ENCODE measurements at places on chromosomes 6 and 20.

GRCh38 chr6:3797231-3798054 is 45.9 kb upstream of the PXDC1 start:
- no peak for DNase-seq

DNA sequence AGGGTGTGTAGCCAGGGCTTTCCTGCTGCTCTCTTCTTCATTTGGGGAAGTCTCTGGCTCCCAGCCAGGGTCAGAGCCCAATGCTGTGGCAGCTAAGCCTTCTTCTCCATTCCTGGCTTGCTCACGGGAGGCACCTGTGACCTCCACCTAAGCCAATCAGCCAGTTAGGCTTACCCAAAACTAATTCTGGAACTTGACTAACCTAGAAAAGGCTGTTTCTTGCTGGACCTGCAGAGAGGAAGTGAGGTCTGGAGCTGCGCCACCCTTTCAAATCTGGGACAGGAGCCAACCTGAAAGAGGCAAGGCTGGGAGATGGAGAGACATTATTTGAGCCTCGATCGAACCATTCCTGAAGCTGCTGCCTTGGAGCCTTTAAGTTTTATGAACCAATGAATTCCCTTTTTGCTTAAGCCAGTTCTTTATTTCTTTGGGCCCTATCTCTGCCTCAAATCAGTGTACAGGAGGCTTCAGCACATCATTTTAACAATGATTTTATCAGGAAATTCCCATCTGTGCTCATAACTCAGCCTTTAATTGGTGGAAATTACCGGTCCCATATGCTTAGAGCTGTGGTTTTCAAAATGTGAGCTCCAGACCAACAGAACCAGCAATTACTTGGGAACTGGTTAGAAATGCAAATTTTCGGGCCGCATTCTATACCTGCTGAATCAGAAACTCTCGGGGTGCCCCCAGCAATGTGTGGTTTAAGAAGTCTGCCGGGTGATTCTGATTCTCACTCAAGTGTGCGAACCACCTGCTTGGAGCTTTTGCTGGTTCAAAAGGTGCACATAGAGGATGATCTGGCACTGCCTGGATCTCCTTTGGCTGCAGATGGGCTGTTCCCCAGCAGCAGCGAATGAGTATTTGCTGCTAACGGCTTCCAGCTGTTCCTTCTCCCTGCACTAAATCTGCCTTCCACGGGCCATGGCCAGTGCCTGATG is 97.4 kb upstream of the RNF24 start:
- DNase-seq: no peak

DNA sequence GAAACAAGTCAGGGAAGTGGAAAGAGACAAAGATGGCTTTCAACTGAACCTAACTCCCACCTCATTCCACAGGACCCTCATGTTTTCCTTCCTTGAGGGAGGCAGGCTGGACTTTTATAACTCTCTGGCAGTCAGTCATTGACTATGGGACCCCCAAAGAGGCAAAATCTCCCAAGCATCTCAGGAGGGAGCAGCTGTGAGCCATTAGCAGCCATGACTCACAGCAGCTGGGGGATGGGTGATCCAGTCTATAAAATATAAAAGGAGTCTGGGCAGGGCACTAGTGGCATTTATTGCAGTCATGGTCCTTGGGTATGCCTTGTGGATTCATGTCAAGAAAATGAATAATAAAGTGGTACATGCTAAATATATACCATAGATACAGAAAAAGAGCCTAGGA is 387.0 kb upstream of the CHD6 start:
- DNase-seq: no peak

DNA sequence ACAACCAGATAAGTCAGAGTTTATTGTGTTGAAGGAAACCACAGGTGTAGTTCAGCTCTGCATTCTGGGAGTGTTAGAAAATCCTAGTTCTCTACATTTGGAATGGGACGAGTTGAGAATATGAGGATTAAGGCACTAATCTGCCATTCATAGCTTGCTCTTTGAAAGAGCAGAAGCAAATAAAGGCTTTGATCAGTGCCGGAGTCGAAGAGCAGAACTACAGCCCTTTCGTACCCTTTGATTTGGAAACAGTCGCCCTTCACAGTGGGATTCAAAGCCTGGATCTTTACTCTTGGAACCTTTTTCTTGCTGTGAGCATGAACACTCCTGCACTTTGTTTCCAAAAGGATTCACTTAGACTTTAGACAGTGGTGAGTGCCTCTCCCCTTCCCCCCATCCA is 523.9 kb upstream of the POU3F2 start:
- no peak for DNase-seq

GRCh38 chr6:4902363-4902762 is 101.5 kb downstream of the RPP40 start:
- DNase-seq: no peak

GRCh38 chr6:108254433-108255410 is 6.1 kb downstream of the SNX3 start:
- no peak for DNase-seq

- no peak for DNase-seq
These were observed 28.6 kb downstream of the SLC52A3 start for GRCh38 chr20:739736-740135.

DNA sequence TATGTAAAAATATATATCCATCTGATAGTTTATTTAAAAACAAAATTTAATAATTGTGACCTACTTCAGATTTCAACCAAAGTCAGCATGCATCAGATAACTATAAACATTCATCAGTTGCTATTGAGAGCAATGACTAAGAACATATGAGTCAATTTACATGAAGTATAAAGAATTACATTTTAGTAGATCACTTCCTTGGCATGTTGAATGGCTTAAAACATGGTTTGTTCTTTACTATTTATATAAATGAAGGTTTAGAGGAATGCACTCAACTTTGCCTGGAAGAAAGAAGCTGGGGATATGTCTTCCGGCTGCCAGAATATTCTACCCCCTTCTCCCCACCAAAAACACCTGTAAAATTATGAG is 6.4 kb upstream of the FAM217A start:
- DNase-seq: no peak

DNA sequence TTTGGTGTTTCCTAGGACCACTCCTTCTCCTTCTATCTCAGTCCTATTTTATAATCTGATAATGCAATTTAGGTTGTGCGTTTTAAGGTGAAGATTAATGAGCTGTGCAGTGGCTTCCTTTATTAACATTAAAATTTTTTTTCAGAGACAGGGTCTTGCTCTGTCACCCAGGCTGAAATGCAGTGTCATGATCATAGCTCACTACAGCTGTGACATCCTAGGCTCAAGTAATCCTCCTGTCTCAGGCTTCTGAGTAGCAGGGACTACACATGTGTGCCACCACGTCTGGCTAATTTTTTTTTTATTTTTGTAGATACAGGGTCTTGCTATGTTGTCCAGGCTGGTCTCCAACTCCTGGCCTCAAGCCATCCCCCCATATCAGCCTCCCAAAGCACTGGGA is 53.0 kb upstream of the DSP start:
- no peak for DNase-seq

DNA sequence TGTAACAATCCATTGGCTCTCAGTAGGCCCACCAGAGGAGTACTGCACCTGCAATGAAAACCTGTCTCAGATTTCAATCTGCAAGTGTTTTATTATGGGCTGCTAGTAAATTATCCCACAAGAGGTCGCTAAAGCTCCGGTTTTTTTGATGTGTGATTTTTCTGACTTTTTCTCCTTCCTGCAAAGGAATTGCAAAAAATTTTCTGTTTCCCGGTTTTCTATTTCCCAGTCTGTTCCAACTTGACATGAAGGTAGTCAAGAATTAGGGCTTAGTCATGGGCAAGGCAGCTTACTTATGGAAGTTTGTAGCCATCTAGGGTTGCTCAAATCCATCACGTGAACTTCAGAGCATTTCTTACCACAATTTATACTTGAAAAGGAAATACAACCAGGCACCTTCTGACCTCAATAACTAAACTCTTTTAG is 38.5 kb upstream of the AHI1 start:
- peak; percentile 49 for DNase-seq

DNA sequence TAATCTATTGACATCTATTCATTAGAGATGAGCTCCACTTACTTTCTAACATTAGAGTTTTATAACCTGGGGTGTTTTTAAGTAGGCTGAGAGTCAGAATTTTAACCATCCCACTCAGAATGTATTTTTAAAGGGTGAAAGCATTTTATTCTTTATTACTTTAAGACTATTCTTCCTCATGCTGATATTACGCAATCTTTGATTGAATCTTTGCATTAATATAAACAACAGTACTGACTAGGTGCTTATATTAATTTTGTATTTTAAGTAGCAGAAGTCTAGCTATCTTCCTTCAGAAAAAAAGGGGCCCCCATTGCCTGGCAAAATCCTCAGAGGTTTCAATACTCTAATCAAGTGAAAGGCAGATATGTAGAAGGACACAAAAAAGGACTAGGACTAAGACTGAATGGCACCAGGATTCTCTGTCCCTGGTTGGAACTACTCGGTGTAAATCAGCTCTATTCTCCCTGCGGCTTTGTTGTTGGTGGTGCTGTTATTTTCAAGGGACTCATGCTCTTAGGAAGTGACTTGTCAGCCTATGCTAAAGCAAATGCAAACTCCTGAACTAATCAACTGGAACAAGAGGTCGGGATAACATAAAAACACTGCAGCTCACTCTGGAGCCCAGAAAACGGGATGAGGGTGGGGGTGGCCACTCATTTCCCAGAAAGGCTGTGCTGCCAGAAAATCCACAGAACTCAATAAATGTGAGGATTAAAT is 1324.4 kb downstream of the GRIK2 start:
- no peak for DNase-seq

DNA sequence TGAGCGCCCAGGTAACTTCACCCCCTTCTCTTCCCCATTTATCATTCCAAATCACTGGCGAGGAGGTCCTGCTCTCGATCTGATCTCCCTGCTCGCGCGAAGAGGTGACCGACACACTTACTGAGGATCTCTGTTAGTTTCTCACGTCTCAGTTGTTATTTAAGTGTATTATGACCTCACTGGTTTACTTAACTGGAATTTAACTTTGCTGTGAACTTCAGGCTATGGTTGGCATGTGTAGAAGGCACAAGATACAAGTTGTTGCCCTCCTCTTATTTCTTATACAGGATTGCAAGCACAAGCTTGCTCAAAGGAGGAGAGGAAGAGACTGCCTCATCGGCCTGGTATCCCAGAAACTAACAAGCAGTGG is 1.2 kb downstream of the RNF217 start:
- DNase-seq: no peak

DNA sequence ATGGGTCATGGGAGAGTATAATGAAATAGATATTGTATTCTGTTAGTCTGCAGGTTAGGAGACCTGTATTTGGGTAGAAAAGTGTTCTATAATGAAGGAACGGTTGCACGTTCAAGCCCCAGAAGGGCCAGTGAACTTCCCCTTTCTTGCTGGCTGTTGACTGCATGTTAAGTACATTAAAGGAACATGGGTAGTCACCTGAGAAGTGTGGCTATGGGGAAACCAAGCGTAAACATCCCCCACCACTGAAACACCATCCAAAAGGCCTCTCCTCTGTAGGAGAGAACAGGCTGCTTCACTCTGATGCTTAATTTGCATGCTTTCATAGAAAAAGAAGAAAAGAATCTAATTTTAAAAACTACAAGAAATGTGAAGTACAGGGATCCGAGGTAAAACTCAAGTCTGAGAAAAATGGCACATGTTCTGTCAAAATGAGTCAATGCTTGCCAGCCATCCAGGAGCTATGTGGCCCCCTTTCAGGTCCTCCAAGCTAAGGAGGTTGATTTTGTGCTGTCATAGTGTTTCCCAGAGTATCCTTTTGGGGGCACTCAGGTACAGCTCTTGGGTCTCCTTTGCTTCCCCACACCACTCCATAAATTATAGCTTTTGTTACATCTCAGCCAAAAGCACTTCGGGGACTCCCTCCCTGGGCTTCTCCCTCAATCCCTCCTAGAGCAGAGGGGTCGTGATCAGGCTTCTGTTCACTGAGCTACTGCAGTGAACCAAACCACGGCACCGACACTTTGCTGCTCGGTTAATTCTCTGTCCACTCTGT is 283.7 kb upstream of the AGPAT4 start:
- no peak for DNase-seq

GRCh38 chr6:18605841-18606240 is 218.7 kb downstream of the RNF144B start:
- no peak for DNase-seq

DNA sequence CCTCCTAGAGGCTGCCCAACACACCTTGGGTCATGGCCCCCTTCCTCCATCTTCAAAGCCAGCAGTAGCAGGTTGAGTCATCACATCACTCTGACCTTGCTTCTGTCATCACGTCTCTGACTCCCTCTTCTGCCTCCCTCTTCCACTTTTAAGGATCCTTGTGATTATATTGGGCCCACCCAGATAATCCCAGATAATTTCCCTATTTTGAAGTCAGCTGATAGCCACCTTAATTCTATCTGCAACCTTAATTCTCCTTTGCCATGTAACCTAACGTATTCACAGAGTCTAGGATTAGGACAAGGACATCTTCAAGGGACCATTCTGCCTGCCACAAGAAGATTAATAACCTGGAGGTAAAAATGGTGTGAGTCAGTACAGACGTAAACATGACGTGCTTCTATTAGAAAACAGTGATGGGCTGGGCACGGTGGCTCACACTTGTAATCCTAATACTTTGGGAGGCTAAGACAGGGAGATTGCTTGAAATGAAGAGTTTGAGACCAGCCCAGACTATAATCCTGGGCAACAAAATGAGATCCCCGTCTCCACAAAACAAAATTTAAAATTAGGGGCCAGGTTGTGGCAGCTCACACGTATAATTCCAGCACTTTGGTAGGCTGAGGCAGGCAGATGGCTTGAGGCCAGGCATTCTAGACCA is 3.3 kb downstream of the ZSWIM3 start:
- DNase-seq: no peak

- DNase-seq: no peak
These were observed 163.4 kb upstream of the AFDN start for GRCh38 chr6:167663316-167663715.

- DNase-seq: no peak
These were observed 208.1 kb upstream of the PROKR2 start for GRCh38 chr20:5524896-5525295.
